ENCODE measurements at places on chromosomes 4 and X. TPM values are rescaled to one million over a fixed set of nuclear protein-coding genes. Genes with fewer than 3 reads are reported as not detected.

TCEAL1 gene
- 113 TPM for total RNA-seq

HMGB3 gene
- total RNA-seq, result 8.2 TPM

USP11 gene
- total RNA-seq, result 41.8 TPM

SERPINA7 gene
- not detected for total RNA-seq

RIPPLY1 gene
- total RNA-seq, result not detected

AFF2 gene
- total RNA-seq, result 6.6 TPM

RNF4 gene
- total RNA-seq, result 75.6 TPM

OCIAD1 gene
- total RNA-seq, result 181 TPM

NDST3 gene
- total RNA-seq, result not detected

CLCN4 gene
- total RNA-seq, result 15.1 TPM

Measured in fibroblast of the aortic adventitia (primary cell).